ENCODE measurements at places on chromosomes 16 and 17. TPM values are rescaled to one million over a fixed set of nuclear protein-coding genes. Genes with fewer than 3 reads are reported as not detected.

Gene WSB1
- total RNA-seq: 50.5 TPM

Gene CD300A
- total RNA-seq: not detected

Gene ALDH3A1
- 0.16 TPM for total RNA-seq

DNA sequence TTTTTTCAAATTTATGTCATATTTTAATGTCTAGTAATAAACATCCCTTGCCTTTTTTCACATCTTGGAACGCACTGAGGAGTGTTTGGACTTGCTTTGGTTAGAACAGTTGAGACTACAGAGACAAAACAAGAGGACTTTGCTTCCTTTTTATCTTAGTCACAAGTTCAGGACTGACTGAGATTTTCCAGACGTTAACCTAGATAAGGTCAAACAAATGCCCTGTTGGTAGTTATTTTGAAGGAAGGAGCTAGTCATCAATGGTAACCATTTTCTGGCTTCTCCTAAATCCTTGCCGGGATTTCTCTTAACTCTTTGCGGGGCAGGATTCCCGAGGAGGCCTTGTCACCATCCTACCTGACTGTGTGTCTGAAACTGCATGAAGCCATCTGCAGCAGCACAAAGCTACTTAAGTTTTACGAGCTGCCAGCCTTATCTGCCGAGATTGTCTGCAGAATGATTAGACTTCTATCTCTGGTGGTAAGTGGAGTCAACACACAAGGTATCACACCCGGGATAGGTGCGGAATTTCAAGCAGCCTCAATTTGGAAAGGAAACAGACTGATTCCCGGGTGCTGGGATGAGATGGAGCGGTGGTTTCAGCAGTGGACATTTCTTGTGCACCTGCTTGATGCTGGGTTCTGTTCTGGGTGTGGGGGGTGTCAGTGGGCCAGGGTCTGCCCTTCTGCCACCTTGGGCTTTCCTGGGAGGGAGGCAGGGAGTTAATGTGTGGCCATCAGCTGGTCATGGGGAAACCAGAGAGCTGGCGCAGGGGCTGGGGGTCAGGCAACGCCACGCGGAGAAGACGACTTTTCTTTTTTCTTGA, 48.3 kb downstream of the RNF213 start:
- no peak for DNase-seq

DNA sequence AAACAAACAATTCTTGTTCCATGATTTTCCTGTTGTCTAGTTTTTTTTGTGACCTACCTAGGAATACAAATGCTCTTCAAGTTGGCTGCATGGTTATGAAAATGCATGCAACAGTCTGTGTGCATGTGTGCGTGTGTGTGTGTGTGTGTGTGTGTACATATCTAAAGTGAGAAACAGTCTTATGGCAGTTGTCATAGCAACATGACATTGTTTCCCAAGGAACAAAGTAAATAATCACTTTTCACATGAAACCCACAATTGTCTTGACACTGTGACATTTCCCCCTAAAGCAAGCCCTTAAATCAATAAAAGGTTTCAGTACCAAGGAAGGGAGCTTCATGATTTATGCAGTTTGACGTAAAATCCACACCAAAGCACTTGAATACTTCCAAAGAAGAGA, 758.4 kb downstream of the CDH8 start:
- no peak for DNase-seq

Gene KRTAP17-1
- not detected for total RNA-seq

Gene UTS2R
- not detected for total RNA-seq
